ENCODE measurements at places on chromosomes 2 and 18.

DNA sequence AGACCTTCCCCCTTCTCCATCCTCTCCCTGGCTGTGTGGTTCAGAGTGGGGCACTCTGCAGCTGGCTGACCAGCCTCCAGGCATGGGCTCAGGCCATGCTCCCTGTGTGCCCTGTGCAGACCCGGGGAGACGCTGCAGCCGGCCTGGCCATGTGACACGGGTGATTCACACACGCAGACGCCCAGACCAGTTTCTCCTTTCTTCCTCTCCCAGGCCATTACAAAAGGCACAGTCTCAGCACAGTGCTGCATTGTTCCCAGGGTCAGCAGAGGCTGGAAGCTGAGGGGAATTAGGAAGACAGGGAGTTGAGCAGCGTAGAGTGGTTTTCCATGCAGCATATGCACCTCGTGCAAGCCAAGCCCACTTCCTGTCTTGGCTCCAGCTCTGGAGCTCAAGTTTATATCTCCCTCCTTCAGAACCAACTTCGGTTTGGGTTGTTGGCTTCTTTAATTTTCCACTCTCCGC lies 288.5 kb downstream of the TNS1 start:
- no peak for DNase-seq

DNA sequence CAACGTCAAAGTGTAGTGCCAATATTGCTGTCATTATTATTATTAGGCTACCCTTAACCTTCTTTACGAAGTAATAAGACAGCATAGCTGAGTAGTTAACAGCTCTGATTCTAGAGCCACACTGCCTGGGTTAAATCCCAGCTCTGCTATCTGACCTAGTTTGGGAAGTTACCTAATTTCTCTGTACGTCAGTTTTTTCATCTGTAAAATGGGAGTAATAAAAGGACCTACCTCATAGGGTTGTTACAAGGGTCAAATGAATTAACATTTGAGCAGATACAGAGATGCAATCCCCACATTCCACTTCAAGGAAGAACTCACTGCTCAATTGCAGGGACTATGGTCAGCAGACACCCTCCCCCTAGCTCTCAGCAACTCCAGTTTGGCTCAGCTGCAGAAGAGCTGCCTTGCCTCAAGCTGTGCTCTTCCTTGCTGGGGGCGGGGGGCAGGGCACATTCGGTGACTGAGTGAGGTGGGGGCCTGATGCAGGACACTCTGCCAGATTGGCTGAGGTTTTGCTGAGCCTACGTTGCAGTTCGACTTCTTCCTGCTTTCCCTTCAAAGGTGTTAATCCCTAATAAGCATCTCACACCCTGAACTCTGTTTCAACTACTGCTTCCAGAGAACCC lies 11.0 kb upstream of the LGALSL start:
- no peak for DNase-seq

- no peak for DNase-seq
These were observed 91.8 kb downstream of the NOL10 start for GRCh38 chr2:10597956-10598355.

DNA sequence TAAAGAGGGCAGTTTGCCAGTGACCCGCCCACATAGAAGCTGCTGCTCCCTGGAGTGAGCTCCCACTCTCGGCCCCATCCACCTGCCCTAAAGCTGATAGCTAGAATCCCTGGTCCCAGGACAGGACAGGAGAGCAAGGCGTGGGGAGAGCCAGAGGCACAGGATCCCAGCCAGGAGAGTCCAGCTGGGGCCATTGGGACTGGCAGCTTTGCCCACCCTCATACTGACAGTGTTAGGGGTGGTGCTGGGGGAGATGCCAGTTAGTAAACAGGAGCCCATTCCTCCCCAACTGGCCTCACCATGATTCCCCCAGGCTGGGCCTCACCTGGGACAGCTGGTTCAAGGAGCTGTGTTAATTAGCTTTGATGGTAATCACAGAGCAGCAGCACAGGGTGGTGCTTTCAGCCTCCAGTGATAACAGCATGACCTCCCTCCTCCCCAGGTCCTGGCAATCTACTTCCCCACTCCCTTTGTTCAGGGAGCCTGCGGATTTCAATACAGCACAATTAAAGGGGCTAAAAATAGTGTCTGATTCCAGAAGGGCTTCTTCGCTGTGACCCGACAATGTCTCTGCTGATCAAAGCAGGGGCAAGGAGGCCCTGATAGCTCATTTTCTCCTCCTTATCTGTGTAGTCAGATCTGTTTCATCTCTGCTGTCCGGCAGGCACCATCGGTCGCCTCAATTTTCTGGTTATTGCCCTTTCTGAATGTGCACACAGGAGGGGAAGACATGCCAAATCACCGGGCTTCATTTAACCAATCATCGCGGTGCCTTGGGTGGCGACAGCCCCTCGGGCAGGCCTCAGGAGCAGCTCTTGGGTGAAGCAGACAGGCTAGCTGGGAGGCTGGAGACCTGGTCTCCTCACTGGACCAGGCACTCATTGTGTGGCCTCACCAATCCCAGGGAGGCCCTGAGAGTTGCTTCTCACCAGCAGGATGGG lies 119.9 kb upstream of the TEX51 start:
- DNase-seq, result no peak

- DNase-seq, result no peak
These were observed 8.3 kb upstream of the CTIF start for GRCh38 chr18:48530399-48531081.

DNA sequence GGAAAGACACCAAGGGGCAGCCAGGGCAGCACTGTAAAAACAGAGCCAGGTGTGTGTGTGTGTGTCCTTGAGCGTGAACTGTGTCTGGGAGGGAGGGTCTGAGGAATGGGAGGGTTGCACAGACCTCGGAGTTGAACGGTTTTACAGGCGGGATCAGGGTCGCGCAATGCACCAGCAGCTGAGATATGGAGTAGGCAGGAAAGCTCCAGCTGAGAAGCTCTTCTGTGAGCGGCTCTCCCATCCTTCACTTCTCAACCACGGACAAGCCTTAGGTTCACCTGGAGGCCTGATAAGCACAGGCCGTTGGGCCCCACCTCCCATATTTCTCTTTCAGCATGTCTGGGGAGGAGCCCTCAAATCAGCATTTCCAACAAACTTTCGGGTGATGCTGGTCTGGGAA lies 12.1 kb downstream of the SERTAD2 start:
- no peak for DNase-seq

GRCh38 chr2:226892729-226893128 lies 56.9 kb downstream of the RHBDD1 start:
- DNase-seq, result no peak

GRCh38 chr18:2707551-2708168 lies 52.1 kb downstream of the SMCHD1 start:
- DNase-seq, result no peak

Data from stimulated activated CD4-positive, alpha-beta T cell treated with anti-CD3 and anti-CD28 coated beads, Interleukin-12 subunit alpha, Interleukin-12 subunit beta, amount 100 ng/mL, for 48 hours (primary cell).